ENCODE measurements at places on chromosomes 5 and 9.

DNA sequence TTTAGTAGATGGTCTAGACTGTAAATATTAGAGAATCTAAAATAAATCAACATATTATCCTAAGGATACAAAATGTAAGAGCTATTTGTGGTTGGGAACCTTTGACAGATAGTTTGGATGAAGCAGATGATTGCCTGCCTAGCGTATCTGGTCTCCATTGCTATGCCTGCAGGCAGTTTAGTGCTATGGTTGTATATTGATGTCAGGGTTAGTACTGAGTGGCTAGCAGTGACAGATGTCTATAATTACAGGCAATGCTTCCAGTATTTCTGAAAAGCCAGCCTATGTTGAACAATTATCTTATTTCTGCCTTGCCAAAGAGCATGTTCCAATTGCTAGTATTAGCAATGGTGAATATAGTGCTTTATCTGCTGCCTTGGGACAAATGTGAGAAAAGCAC lies 151.3 kb upstream of the TLX3 start:
- no peak for DNase-seq

DNA sequence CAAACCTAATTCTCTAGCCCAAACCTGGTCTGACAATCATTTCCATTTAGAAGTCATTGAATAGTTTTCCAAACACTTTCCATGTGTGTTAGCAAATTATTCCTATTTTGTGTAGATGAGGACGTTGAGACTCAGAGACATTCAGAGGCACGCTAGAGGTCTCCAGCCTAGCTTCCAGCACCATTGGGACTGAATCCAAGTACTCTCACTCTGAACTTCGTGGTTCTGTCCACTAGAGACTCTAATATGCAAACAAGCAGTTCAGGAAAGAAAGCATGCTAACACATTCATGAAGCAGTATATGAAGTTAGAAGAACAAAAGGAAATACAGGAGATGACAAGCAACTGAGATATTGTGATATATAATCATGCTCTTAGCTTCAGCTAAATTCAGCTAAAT lies 354.8 kb downstream of the NTRK2 start:
- DNase-seq: no peak

GRCh38 chr5:102296178-102296817 lies at the start of gene SLCO4C1:
TSS of gene SLCO4C1 (minus strand) at chr5:102296284. CDS start at chr5:102296262, 22 bp downstream.
- peak; percentile 87 for DNase-seq

- DNase-seq: no peak
Observed at GRCh38 chr5:154989626-154990025, 23.9 kb upstream of the KIF4B start.

- DNase-seq: no peak
Observed at GRCh38 chr9:87148331-87149104, 201.2 kb upstream of the GAS1 start.
